ENCODE measurements at places on chromosomes 5 and 9. TPM values are rescaled to one million over a fixed set of nuclear protein-coding genes. Genes with fewer than 3 reads are reported as not detected.

DNA sequence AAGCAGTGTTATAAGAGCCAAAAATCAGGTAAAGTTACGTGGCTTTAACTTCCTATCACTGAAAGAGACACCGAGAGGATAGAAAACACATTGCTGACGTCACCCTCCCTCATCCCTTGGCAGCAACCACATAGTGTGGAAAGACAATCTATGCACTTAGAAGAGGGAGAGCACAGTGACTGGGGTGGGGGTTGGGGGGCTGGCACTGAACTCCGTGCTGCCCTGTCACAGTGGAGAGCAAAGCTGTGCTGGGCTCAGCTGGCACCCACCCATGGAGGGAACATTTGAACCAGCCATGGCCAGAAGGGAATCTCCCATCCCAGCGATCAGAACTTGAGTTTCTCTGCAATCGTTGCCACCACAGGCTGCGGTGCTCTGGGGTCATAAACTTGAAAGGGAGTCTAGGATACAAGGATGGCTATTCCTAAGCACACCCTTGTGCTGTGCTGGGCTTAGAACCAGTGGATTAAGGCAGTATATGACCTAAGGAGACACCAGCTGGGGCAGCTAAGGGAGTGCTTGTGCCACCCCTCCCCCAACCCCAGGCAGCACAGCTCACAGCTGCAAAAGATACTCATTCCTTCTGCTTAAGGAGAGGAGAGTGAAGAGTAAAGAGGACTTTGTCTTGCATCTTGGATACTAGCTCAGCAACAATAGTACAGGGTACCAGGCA lies 73.4 kb downstream of the KIAA0825 start:
- DNase-seq, result no peak

DNA sequence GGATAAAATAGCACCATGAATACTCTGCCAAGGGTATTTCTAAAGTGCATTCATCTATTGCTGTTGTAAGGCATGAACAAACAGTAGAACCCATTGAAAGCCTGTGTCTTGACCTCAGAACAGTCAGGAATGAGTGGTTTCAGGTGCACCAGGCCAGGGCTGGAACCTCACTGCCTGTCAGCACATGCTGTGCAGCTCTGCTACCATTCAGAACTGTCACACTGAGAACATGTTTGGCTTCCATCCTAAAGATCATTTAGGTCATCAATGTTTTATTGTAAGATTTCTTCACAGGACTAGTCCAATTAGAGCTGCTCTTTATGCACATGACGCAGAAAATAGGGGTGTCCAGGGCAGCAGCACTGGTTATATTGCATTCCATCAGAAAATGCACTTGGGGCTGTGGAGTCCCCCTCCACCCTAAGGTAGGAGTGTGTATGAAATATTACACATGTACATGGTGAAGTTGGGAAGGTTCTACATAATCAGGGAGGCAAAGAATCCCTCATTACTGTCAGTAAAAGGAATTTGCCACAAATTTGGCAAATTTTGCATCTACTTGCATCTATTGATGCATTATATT lies 408.0 kb downstream of the CTNND2 start:
- no peak for DNase-seq

- no peak for DNase-seq
These were observed 28.0 kb upstream of the RPS23 start for GRCh38 chr5:82306151-82306550.

- DNase-seq, result no peak
These were observed 47.7 kb downstream of the SRFBP1 start for GRCh38 chr5:122009436-122009835.

TNFSF15 gene
- 8.4 TPM for polyA plus RNA-seq

DNA sequence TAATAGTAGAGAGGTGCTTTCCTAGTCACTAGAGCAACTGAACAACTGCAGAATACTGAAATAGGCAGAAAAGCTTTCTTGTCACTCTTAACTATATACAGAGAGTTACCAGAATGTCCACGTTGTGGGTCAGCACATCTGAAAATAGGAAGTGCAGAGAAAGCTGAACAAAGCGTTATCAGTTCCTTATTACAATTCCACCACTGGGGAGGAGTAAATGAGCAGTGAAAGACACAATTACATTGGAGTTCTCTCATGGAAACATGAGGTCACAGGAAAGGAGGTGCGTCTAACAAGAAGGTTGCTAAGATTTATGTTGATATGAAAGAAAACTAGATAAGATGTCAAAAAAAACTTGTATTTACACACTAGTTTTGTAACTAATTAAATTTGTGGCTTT lies 461.9 kb upstream of the COX7C start:
- DNase-seq, result no peak

DNA sequence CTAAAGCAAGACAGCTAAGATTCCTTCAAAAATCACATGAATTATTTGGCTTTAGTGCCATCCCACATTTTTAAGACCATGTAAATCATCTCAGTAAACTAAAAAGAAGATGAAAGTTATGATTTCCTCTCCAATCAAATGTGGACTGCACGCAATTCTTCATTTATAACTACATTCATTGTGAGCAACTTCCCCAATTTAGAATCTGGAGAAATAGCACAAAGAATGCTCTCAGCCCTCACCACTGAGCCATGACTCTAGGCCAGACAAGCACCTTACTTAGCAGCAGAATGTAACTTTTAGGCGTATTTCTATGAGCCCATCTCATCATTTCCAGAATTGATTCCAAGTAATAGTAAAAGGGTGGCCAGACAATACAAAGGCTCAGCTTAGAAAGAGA lies 616.6 kb downstream of the TLE1 start:
- DNase-seq, result no peak

DNA sequence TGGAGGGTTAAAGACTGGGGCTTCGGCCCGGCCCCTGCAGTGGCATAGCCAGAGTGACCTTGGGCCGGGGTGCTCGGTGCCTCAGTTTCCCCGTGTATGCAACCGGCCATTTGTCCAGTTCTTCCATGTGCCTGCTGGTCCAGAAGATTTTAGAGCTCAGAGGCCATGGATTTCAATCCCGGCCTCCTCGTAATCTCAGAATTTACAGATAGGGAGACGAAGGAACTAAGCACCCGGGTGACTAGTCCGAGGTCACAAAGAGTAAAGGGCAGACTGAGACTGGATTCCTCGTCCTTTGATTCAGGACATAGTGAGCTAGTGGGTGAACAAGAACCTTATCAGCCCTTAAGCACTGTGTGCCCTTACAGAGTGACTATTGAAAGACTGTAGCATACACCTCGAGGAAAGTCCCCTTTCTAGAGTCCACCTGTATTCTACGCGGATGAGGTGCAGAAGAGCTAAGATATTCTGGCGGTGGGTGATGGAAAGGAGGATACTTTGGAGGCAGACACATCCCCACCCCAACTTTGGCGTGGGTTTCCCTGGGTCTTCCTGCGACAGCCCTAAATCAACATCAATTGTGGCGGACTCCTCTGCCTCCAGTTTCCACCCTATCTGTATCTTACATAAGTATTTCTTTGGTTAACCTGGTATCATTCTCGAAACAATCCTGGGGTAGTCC lies 597 bp downstream of the SLC31A1 start:
- DNase-seq, result no peak

DNA sequence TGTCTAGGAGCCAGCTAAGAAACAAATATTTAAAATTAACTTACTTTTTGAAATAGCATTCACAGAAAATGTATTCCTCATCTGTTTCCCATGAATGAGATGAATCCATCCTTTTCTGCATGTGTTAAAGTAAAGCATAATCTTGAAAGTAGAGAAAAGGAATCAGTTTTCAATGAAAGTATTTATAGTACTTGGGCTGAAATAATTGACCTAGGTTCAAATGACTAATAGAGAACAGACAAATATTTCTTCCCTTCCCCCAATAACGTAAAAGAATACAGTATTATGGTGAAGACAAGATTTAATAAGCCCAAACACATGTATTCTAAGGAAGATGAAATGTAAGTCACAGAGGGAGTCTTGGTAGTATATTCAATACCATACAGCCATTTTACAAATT lies 403.5 kb downstream of the ZNF608 start:
- no peak for DNase-seq

DNA sequence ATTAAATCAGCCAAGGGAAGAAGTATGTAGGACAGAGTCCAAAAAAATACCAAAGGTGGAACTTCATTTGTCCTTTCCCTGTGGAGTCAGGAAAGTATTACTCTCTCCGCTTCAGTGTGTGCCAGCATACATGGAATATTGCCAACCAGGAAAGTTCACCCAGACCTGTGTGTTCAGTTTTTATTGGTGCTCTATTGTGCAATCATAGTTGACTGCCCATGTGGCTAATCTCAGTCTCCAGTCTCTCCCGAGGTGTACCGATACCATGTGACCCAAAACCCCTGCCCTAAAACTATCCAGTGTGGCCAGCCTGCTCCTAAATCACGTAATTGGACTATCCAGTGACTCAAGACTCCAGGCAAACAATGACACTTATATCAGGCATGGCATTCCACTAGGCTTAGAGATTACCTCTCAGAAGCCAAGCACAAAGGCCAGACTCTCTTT lies 38.8 kb downstream of the NFX1 start:
- peak; percentile 23 for DNase-seq
